ENCODE measurements at places on chromosomes 7 and 10.

- DNase-seq: peak; percentile 31
Observed at GRCh38 chr10:27504808-27505460, 830 bp downstream of the RAB18 start.

GRCh38 chr7:7681191-7681935 lies 37.0 kb downstream of the RPA3 start:
- peak; percentile 35 for DNase-seq

GRCh38 chr7:29457141-29457561 lies 106.5 kb upstream of the PRR15 start:
- DNase-seq: no peak

GRCh38 chr7:44280636-44280992 lies 44.8 kb downstream of the CAMK2B start:
- no peak for DNase-seq

- no peak for DNase-seq
Observed at GRCh38 chr10:98098247-98098646, 36.2 kb upstream of the R3HCC1L start.

GRCh38 chr10:44848211-44848610 lies 62.9 kb upstream of the TMEM72 start:
- DNase-seq: no peak
